ENCODE measurements at places on chromosomes 6 and 20.

GRCh38 chr6:132484680-132485018, 28.3 kb downstream of the STX7 start:
- no peak for DNase-seq

GRCh38 chr6:77136086-77136485, 327.2 kb downstream of the HTR1B start:
- DNase-seq = no peak

DNA sequence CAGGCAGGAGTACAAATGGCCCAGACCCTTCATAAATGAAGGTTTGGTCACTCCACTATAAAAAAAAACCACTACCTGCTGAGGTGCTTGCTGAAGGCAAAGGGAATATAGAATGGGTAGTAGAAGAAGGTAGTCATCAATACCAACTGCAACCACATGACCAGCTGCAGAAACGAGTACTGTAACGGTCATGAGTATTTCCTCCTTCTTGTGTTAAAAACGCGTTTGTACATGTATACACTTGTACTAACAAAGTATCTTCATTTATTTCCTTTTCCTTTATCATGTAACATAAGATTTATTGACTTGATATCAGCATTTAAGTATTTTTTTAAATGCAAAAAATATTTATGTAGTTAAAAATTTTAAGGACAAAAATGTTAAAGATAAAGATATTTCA, 238.6 kb downstream of the TFAP2B start:
- no peak for DNase-seq

DNA sequence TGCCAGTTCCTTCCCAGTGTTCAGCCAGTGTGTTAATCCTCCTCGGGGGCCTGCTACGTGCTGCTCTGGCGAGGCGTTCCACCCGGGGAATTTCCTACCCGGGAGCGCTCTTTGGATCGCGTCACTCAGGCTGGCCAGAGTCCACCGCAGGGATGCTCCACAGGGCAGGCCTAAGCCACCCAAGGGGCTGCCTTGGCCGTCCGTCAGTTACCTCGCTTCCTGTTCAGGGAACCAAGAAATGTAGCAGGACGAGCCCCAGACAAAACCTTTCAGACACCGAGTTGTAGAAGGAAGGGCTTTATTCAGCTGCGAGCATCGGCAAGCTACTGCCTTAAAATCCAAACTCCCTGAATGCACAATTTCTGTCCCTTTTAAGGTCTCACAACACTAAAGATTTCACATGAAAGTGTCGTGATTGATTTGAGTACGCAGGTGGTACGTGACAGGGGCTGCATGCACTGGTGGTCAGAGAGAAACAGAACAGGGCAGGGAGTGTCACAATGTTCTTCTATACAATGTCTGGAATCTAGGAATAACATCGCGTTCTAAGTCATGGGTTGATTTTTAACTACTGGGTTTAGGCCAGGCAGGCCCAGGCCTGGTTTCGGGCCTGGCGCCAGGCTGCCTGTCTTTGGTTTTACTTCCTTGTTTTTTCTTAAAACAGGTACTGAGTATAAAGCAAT, 15.7 kb upstream of the POU5F1 start:
- DNase-seq = no peak

DNA sequence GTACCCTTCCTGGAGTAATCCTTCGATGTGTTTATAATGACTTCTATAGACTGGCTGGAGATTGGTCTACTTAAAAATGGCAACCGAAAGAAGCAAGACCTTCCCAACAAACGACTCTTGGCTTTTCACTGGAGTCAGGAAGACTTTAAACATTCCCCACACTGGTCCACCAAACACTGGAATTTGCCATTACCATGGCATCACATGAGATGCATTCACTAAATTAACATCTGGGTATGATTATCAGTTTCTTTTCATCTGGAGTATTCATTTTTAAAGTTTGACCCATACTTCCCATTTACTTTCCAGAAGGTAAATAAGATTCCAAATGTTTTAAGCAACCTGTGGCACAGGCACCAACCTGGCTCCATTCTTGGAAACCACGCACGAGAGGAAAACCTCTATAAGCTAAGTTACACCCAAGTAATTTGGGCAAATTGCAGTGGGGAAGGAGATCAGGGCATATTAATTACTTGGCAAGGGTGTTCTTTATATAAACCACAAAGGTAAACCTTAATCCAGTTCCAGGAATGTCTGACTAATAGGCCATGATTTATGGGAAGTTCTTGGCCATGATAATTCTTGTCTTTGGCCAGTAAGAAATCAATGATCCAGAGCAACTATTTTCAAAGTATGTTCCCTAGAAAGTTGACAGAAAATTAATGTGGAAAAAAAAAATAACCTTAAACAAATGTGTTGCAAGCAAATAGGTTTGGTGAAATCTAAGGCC, 190.0 kb upstream of the COL21A1 start:
- DNase-seq = no peak

GRCh38 chr6:29014729-29015608, 9.9 kb upstream of the ZNF311 start:
- no peak for DNase-seq

DNA sequence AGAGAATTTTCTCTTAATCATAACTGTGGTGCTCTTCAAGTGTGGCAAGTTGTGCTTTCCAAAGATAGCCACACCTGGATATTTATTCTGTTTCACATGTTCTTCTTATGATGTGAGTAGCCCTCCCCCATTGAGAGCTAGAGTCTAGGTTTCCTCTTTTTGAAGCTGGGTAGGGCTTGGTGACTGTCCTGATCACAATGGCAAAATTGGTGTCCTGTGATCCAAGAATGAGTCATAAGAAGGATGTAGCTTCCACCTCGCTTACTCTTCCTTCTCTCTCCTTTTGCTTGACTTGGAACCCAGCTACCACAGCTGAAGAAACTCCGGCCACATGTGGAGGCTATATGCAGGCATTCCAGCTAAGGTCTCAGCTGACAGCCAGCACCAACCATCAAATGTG, 7.4 kb upstream of the IGF2R start:
- no peak for DNase-seq

GRCh38 chr6:18429655-18430297, 42.6 kb downstream of the RNF144B start:
- DNase-seq = no peak

DNA sequence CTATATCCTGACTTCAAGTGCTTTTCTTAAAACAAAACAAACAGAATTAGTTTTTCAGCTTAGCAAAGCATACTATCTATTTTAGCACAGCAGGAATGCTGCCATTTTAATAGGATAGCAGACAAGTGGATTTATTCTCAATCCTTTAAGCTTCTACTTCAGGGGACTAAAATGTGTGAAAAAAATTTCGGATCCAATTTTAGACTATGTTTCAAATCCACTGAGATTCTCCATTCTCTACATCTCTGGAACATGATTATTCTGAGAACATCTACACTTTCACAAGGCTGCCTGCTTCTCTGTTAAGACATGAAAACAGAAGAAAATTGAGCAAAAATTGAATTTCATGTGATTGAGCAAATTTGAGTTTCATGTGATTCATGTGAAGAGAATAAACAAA, 1321.3 kb downstream of the HACE1 start:
- DNase-seq = no peak

GRCh38 chr6:75236630-75237029, 7.0 kb downstream of the COX7A2 start:
- DNase-seq = no peak

DNA sequence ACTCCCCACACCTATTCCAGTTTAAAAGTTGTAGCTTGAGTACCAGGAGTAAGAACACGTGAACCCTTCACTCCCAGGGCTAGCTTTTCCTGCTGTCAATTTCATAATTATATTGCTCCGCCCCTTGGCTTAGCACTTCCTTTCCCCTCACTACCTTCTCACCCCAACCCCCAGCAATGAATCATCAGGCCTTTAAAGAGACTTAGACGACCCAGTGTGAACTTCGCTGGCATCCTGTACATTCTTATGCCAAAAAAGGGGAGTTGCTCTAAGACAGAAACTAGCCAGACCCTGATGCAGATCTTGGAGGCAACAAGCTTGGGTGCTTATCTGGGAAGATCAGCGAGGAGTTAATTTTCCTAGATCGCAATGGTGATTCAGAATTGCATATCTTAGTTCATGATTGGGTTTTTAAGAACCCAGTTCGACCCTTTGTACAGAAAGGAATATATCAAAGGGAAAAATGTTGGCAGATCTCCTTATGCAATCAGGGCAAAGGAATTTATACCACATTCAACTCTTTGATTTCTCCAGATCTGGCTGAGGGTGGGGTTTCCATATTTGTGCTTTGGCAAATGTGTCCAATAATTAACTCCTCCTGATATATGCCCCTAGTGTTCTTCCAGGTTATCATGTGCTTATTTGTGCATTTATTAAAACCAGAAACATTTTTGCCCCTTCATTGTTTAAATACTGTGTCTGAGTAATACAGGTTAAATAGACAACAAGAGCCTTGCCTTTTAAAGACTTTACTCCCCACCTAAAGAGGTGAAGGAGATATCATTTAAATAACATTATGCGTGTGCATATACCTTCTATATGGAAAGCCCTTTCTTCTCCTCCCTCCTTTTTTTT, 8.1 kb upstream of the ATXN1 start:
- peak; percentile 23 for DNase-seq

GRCh38 chr6:22784601-22785410, 215.4 kb downstream of the HDGFL1 start:
- no peak for DNase-seq

- no peak for DNase-seq
These were observed 67.6 kb downstream of the NUDT3 start for GRCh38 chr6:34324738-34325444.

DNA sequence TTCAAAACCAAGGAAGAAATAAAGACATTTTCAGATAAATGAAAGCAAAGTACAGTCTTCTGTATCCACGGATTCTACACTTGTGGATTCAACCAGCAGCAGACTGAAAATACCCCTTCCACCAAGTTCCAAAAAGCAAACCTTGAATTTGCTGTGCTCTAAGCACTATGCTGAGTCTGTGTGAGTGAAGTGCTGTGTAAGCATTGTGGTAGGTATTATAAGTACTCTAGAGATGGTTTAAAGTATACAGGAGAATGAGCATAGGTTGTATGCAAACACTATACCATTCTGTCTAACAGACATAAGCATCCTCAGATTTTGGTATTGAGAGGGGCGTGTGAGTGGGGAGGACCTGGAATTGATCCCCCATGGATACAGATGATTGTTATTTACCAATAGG, 9.6 kb downstream of the OSER1 start:
- DNase-seq = no peak

DNA sequence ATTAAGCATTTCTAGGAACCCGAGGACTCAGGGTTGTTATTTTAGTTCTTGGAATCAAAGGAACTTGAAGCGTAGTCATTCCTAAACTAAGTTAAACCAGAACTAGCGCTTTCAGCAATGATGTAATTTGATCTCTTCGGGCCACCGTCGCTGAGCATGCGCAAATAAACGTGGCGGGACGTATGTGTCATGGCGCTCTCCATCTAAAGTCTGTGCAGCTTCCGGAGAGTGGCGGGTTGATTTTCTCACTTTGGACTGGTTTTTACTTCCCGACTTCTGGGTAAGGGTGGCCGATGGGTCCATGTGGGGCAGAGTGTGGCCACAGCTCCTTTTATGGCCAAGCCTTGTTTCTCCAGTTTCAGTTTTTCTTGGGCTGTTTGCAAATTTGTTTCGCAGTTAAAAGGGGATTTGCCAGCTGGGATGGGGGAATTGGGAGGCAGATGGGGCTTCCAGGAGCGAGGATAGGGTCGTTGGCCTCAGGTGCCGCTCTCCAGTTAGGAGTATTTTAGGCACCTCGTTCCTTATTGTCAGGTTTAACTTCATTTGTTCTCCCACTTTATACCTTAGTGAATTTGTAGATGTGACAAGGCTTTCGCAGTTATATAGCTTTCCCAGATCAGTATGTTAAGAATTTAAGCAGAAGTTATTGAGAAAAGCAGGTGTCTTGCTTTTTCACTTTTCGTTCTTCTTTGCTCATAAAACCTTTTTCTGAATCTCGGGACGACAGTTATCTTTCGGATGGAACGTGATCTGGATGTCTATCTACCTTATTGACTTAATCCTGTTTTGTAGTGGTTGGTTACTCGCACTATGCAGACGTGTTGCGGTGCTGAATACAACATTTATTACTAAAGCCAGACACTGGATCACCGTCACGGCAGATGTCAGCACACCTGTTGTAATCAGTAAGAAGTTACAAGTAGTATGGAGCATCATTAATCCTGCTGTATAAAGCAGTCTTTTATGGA, at the start of gene CDKAL1:
TSS of gene CDKAL1 (plus strand) at position 163 of the 968 bp plus-strand sequence. CDS start 11,894 bp downstream, outside the sequence.
- DNase-seq = peak; percentile 79

DNA sequence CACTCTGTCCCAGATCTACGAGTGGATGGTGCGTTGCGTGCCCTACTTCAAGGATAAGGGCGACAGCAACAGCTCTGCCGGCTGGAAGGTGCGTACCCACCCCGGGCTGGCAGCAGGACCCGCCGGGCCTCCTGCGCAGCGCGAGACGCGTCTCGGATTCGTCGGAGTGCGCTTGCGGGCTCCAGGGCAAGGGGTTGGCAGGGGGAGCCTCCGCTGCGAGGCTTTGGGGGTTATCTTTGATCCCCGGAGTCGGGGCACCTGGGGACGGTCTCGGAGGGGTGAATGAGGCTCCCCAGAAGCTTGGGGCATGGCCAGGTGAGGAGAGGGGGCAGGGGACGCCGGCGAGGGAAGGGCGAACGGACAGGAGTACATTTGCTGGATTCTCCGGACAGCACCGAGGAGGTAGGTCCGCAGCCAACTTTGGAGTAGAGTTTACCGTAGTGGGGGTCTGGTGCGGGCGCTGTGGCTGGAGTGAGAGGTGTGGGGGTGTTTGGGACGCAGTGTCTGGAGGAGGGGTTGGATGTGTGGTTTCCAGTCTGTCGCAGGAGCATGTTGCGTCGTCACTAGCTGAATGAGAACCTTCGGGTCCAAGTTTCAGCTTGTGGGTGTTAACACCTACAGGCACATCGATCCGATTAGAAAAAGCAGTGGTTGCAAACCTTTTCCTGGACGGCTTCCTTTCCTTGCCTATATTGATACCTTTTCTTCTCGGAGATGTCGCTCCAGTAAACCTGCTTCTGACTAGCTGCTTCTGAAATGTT, 1.2 kb downstream of the FOXO3 start:
- DNase-seq = no peak

DNA sequence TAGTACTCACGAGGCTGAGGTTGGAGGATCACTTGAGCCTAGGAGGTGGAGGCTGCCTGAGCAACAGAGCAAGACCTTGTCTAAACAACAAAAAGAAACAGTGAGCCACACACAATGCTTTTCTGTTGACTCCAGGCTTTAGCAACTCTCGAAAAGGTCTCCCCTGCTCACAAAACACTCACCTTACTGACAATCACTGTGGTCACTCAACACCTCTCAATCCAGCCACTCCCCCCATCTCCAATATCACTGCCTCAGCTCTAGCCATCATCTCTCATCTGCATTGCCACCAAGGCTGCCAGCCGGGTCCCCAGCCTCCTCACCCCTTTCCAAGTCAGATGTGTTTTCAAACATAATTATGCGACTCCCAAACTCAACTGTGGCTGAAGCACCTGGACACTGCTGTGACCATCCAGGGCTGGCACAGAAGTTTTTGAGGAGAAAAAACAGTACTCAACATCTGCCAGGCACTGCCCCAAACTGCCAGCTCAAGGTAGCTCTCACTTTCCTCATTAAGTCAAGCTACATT, 218.0 kb upstream of the ARID1B start:
- DNase-seq = no peak

- DNase-seq = no peak
These were observed 126.8 kb downstream of the SNX5 start for GRCh38 chr20:17841751-17842215.

Measured in activated T-helper 1 cell treated with anti-CD3 and anti-CD28 coated beads, Interleukin-2, amount 50 U/mL, for 16 hours (primary cell).